ENCODE measurements at places on chromosomes 16 and 17.
A peak's percentile ranks its signal among the peaks of the same experiment; 100 is the strongest.

DNA sequence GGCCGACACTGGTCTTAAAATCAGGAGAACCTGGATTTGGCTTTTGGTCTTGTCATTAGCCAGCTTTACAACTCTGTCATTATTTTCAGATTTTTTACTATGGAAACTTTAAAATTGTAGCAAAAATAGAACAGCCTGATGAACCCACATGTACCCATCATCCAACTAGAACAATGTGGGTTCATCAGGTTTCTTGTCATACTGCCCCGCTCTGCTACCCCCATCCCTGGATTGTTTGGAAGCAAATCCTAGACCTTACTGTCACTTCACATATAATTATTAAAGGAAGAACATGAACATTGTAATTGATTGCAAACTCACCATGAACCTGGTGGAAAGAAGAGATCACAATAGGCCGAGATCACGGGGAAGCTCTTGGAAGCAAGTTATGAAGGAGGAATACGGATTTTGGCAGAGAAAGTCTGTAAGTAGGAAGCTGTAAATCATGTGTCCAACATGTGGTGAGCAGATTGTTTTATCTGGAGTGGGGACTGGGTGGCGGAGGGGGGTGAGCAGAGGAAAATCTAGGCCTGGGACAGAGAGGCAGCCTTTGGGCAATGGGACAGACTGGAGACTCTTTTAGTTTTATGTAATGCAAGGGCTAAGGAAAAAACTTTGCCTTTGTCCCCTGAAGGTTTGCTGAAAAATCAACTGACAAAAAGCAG, 67.0 kb downstream of the PITPNC1 start:
- DNase-seq, result peak; percentile 7

DNA sequence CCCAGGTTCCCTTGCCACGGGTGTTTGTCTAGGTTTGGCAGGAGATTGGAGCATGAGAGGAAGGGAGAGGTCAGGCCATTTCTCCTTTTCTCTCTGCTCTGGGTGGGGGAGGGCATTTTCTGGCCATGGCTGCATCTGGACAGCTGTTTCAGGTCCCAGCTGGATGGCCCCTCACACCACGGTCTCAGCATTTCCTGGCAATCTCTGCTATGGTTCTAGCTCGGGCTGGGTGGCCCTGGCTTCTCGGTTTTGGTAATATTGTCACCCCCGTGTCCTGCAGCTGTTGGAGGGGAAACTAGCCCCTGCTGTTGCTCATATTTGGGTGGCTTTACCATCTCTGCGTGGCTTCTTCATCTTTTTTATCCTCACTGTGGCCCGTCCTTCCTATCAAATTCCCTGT, 11.5 kb upstream of the NLRP1 start:
- DNase-seq, result no peak

DNA sequence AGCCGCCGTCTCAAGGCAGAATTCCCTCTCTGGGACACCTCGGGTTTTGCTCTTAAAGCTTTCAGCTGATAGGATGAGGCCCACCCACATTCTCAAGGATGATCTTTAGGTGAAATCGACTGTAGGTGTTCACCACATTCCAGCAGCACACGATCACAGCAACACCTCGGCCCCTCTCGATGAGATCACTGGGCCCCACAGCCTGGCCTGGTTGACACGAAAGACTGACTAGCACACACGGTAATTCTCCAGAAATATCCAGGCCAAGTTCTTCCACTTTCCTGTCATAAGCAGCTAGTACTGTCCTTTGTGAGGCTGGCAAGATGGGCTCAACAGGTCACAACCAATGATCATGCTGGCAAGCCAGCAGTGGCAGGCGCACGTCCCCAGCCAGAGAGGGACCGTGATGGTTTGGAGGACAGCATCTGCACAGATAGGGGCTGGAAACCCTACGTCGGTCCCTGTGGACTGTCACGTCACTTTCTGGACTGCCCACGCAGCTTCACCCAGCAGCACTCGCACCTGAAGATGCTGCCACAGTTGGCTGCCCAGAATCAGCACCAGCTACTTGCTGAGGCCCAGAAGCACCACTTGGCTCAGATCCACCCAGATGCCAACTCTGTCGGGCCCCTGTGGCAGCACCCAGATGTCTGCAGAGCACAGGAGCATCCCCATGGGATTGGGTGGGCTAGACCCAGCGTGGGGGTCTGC, 17.4 kb downstream of the TMC6 start:
- no peak for DNase-seq

GRCh38 chr16:71927787-71928186, 32.5 kb downstream of the IST1 start:
- DNase-seq, result no peak

DNA sequence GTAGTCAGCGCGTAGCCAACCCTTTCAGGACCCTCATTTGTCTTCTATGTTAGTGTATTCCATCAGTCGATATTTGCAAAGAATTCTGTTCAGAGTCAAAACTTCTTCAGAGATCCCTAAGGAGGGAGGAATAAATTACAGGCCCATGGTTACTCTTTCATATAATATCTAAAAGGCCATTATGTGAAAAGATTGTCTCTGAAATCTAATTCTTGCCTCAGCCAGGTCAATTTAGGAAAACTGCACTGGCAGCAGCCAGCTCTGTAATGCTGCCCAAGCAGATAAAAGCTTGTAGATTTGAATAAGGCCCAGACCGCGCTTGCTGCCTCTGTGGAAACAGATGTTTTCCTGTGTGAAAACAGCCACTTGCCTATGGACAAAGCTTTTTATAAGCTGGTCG, 379.8 kb downstream of the CNTNAP4 start:
- no peak for DNase-seq

- DNase-seq, result no peak
Observed at GRCh38 chr17:66789093-66789492, 45.8 kb upstream of the CACNG5 start.

DNA sequence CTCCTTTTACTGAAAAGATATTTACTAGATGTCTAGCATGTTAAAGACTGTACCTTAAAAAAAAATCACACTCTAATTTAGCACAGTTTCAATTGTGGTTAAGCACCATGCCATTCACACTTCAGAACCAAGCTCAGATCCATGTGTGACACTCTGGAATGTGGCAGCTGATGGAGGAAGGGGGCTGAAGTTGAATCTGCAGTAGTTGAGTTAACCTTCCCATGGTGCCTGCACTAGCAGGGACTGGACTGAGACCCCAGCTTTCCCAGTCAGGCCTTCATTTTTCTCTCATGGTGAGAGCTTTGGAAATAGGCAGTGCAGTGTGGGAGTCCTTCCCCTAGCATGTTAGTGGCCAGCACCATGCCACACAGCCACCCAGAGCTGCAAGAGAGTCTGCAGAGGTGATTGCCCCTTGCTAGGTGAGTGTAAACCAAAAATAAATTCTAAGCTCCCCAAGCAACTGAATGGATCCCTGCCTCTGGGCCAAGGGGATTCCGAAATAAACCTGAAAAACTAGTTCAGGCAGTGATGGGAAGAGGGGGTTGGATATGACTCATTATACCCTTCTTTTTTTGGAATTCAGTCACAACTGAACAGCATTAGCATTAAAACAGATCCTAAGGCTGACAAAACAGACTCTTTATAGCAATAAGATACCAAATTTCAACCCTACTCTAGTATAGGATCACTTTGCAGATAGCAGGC, 208.5 kb downstream of the WWOX start:
- no peak for DNase-seq

GRCh38 chr17:73941919-73942530, 261.5 kb upstream of the RPL38 start:
- no peak for DNase-seq

DNA sequence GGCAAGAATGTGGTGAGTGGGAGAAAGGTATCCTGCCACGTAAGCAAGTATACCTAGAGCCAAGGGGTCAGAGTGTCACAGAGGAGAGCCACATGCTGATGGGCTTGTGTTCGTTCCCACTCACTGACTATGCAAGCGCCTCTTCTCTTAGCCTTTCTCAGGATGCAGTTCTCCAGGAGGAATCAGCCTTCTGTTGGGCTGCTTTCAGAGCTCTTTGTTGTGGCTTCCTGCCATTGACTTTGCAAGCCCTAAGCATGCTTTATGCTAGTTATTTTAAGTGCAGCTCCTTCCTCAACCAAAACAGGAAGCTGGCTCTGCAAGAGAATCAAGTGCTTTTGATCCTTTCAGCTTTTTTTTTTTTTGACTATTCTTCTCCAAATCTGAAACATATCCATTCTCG, 66.6 kb downstream of the SIAH1 start:
- DNase-seq, result no peak

DNA sequence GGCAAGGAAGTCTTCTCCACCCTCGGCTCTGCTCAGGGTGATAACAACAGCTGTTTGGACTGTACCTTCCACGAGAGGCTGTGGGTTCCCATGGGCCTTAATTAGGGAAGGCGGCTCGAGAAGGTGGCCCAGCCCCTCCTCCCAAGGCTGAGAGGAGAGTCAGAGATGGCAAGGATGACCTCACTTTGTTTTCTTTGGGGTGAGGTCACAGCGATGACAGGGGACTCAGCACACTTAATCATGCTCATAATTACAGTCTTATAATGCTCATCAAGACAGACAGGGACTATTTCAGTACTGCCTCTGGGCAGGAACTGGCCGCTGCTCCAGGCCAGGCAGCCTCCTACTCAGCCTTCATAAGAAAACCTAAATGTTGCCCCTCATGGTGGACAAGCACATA, 19.7 kb downstream of the WFDC1 start:
- no peak for DNase-seq

GRCh38 chr17:282912-283882, 69.4 kb downstream of the RPH3AL start:
- DNase-seq, result no peak

- no peak for DNase-seq
Observed at GRCh38 chr17:30942308-30943079, 20.7 kb downstream of the ADAP2 start.

- DNase-seq, result no peak
Observed at GRCh38 chr17:45383003-45383402, 49.7 kb downstream of the ARHGAP27 start.

GRCh38 chr16:21991621-21992020, 9.3 kb downstream of the PDZD9 start:
- no peak for DNase-seq

- DNase-seq, result no peak
Observed at GRCh38 chr17:28074010-28074409, 31.5 kb downstream of the NLK start.

DNA sequence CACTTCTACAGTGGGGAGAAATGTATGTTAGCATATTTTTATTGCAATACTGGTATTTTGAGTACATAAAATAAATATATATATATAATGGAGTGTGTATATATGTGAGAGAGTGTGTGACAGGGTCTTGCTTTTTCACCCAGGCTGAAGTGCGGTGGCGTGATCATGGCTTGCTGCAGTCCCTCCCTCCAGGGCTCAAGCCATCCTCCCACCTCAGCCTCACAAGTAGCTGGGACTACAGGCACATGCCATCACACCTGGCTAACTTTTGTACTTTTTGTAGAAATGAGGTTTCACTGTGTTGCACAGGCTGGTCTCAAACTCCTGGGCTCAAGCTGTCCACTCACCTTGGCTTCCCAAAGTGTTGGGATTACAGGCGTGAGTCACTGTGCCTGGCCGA, 4.1 kb downstream of the CYLD start:
- DNase-seq, result no peak

DNA sequence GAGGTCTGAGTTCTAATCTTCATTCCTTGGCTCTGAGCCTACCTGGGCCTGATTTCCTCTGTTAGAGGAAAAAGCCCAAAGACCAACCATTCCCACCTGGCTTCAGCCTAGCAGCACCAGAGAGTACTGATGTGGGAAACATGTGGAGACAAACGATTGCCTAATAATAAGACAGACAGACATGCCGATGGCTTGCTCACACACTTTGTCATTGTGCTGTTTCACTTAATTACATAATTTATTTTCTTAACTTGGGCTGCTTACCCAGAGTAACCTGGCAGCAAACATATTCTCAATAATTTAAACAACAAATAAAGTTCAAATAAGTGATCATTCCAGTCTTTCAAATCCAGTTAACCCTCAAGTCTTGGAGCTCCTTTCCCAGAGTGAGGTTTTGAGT, 83.4 kb downstream of the MAF start:
- no peak for DNase-seq

DNA sequence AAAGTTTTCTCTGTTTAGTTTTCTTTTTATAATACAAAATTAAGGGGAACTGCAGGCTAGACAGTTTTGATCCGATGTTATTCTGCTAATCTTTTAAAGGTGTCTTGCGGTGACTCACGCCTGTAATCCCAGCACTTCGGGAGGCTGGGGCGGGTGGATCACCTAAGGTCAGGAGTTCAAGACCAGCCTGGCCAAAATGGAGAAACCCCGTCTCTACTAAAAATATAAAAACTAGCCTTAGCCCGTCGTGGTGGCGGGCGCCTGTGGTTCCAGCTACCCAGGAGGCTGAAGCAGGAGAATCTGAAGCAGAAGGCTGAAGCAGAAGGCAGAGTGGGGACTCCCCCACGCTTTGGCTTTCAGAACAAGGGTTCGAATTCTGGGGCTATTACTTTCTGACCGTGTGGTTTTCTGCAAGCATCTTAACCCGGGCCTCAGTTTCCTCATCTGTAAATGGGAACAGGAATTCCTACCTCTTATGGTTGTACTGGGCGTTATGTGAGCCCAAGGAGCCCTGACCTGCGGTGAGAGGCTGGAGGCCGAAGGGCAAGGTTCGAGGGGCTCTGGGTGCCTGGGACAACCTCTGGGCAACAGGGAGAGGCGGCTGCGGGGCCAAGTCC, 1.2 kb upstream of the KATNB1 start:
- DNase-seq, result no peak

DNA sequence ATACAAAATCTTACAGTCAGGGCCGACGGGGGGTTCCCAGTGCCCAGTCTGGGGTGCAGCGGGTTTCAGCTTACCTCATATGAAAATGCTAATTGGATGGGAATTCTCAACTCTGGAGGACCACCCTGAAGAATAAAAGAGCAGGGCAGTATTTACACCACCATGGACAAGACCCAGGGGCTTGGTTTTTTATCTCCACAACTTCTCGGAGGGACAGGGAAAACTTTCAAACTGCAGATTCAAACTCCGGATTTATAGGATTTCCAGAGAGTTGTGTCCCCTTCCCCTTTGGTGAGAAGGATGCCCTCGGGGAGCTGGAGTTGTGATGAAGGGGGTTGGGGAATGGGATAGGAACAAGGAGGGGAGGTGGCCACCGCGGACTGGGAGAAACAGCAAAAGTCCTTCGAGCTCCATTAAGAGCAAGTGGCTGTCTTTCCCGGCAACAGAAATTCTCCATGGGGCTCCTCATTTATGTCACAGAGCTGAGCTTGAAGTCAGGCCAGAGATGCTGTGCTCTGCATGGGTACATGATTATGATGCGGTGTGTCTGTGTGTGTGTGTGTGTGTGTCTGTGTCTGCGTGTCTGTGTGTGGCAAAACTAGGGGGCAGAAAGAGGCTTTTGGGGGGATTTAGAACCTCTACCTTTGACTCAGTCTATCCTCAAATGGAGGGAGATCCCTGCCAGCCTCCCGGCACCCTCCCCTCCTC, 15.7 kb downstream of the FOXL1 start:
- no peak for DNase-seq

DNA sequence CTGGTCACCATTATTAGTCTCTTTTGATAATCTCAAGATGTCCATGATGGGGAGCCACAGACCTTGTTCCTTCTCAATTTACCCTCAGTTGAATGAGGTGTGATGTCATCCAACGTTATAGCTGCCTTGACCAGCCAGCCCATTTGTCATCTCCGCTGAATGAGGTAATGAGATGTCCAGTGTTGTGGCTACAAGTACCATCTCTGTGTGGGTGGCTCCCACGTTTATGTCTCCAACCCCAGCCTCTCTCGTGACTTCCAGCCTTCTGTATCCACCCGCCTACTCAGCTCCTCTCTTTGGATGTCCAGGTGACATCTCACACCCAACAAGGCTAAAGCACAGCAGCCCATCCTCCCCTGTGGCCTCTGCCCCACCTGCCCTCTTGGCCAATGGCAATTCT, 18.2 kb downstream of the DNAH17 start:
- no peak for DNase-seq

- no peak for DNase-seq
Observed at GRCh38 chr16:12900599-12901203, 697 bp upstream of the SHISA9 start.
